Activated T-cell treated with anti-CD3 and anti-CD28 coated beads for 24 hours (primary cell): ENCODE measurements at places on chromosomes 11 and 22.

DNA sequence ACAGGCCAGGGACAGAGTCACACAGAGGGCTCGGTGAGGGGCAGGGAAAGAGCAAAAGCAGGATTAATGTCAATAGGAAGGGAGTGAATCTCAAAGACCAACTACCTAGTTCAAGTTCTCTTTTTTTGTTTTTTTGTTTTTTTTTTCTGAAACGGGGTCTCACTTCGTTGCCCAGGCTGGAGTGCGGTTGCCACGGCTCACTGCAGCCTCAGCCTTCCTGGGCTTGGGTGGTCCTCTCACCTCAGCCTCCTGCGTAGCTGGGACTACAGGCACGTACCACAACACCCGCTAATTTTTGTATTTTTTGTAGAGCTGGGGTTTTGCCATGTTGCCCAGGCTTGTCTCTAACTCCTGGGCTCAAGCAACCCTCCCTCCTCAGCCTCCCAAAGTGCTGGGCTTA lies 9.7 kb upstream of the BCL9L start:
- no peak for DNase-seq

- DNase-seq: no peak
These were observed 106.6 kb downstream of the DYNC2H1 start for GRCh38 chr11:103215812-103216211.

GRCh38 chr11:81135570-81135969 lies 1598.1 kb downstream of the FAM181B start:
- DNase-seq: no peak

DNA sequence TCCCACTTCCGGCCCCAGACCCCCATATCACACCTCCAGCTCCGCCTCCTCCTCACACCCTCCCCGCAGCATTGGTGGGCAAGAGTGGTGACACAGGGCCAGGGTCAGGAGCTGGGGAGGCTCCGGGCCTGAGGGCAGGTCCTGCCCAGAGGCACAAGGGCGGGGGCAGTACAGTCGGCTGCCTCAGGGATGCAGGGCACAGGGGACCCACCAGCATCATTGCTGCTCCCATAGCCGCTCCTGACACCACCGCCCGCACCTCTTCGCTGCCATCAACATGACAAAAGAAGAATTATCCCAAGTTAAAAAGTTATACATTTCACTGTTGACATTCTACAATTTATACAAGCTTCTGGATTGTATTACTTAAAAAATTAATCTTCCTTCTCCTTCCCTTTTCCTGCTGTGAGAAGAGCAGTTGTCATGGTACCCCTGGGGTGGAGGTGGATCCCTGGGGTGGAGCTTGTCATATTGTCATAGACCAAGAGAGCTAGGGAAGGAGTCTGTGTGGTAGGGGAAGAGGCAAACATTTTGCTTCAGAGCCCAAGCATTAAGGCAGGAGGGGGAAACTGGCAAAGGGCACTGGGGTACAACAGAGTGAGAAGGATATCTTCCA lies 4.1 kb downstream of the SBF2 start:
- DNase-seq: no peak

- DNase-seq: no peak
These were observed 130.0 kb upstream of the MTNR1B start for GRCh38 chr11:92839450-92839849.

DNA sequence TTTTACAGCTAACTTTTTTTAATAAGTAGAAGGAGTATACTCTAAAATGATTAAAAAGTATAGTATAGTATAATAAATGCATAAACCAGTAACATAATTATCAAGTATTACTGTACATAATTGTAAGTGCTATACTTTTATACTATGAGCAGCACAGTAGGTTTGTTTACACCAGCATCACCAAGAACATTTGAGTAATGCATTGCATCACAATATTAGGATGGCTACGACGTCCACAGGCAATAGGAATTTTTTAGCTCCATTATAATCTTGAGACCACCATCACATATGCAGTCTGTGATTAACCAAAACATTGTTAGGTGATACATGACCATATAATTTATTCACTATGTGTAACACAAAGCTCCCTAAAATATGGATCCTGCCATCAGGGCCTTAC lies 20.4 kb downstream of the RNF141 start:
- DNase-seq: no peak

GRCh38 chr11:1772270-1773130 lies 8.8 kb upstream of the CTSD start:
- peak; percentile 52 for DNase-seq

- DNase-seq: no peak
These were observed 104.6 kb downstream of the ATG16L2 start for GRCh38 chr11:72918851-72919250.

GRCh38 chr11:64290352-64291261 lies 495 bp upstream of the KCNK4 start:
- no peak for DNase-seq

GRCh38 chr11:2318123-2318522 lies 16.3 kb downstream of the TSPAN32 start:
- no peak for DNase-seq

- DNase-seq: no peak
These were observed 82.5 kb downstream of the ZNF280B start for GRCh38 chr22:22425783-22426624.

DNA sequence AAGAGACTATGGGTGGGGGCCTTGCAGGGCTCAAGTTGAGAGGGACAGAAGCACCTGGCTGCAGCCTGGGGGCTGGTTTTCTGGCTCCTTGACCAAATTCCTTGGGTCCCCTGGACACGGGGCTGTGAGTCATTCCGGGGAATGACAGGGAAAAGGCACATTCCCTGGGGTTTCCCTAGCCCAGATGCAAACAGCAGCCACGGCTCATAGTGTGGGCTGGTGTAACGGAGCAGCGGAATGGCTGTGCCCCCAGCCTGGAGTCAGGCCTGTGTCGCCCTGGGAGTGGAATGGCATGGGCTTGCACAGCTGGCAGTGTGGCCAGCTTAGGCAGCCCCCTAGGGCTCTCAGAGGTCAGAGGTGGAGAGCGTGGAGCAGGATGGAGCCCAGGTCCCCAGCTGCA lies 77.6 kb upstream of the KCNQ1OT1 start:
- DNase-seq: no peak

DNA sequence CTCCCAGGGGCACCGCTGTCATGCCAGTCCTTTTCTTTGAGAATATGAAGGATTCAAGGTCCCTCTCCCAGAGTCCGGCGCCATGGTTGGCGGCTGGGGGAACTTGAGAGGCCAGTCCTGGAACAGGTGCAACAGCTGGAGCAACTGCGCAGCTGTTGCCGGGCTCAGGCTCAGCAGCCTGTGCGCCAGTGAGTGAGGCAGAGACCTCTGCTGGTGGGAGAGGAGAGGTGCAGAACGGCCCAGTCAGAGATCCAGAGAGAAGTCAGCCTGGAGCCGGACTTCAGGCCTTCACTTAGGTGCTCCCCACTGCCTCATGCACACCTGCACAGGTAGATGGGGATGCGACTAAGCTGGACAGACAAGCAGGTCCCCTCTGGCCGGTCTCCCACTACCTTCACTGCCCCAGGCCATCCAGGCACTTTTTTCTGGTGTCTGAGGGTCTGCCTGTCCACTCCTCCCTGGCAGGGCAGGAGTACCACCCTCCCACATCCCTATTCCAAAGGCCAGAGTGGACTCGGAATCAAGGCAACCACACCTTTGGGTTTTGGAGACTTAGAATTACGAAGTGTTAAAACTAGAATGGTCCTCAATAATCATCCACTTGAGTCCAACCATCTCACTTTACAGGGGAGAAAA lies 4.6 kb downstream of the CHRDL2 start:
- peak; percentile 47 for DNase-seq

DNA sequence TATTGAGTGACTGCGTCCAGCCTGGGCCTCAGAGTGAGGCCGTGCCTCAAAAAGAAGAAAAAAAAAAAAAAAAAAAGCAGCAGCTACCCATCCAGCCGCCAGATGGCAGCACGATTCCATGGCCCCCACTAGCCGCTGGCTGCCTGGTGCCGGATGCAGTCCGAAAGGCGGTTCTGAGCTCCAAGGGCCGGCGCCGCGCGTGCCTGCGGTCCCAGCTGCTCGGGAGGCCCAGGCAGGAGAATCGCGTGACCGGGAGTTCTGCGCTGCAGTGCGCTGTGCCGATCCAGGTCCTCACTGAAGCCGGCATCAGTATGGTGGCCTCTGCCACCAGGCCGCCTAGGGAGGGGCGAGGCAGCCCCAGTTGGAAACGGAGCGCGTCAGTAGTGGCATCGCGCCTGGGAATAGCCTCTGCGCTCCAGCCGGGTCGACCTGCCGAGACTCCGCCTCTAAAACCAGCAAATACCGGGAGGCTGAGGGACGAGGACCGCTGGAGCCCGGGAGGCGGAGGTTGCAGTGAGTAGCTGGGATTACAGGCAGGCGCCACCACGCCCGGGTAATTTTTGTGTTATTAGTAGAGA lies 19.3 kb downstream of the SCARF2 start:
- DNase-seq: peak; percentile 51

DNA sequence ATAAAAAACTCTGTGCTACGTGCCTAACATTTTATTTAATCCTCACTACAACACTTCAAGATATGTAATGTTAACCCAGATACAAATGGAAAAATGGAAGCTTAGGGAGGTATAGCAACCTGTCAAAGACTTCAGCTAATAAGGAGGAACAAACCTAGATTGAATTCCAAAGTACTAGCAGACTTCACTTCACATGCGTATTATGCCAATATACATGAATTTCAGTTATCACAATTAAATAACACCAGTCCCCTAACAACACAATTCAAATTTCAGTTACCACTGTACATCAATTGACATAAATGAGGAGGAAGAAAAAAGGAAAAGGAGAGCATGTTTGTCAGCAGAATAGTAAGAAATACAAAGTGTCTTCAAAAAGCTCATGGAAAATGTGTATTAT lies 60.4 kb downstream of the TTC28 start:
- no peak for DNase-seq

- no peak for DNase-seq
These were observed 66.3 kb downstream of the LDLRAD3 start for GRCh38 chr11:36010010-36010740.

GRCh38 chr11:126588630-126589491 lies 233.4 kb downstream of the ST3GAL4 start:
- DNase-seq: no peak

DNA sequence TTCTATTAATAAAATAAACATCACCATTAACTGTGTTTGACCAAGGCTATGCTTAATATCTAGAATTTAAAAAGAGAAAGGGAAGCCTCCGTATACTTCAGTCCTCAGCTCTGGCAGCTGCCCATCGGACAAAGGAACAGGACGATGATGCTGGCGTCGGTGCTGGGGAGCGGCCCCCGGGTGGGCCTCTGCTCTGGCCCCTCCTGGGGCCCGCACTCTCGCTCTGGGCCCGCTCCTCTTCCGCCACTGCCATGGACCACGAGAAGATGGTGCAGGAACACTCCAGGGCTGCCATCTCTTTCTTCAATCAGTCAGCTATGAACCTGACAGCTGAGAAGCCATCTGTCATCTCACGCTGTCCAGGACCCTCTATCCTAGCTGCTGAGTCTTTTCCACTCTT lies 25.3 kb downstream of the PDHX start:
- no peak for DNase-seq

DNA sequence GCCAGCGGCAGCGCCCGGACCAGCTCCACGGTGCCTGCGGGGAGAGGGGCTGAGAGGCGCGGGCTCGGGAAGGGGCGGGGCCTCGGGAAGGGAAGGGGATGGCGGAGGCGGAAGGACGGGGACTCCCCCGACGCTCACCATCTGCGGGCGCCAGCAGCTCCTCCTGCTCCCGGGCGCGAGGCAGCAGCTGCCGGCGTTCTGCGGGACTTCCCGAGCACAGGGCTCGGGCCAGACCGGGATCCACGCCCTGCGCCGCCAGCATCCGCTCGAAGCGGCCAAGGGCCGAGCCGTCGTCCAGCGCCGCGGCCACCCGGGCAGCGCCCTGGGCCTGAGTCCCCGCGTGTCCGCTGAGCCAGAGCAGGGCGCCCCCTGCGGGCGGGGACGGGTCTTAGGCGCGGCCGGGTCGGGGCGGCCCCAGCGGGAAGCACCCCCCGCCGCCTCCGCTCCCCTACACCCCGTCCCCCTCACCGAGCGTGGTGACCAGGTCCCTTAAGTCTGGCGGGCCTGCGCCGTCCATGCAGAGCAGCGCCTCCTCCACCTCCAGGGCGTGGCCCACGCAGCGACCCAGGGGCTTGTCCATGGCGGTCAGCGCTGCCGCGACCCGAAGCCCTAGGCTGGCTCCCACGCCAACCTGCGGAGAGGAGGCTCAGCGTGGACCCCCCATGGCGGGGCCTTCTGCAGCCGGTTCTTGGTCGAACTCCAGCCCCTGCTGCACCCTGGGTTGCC lies 873 bp upstream of the SCO2 start:
- DNase-seq: peak; percentile 80

- DNase-seq: no peak
These were observed 400.4 kb downstream of the NXPE2 start for GRCh38 chr11:115078461-115079438.

GRCh38 chr11:3137486-3138177 lies 27.5 kb downstream of the OSBPL5 start:
- no peak for DNase-seq

GRCh38 chr11:69685348-69685747 lies 10.2 kb upstream of the LTO1 start:
- no peak for DNase-seq

DNA sequence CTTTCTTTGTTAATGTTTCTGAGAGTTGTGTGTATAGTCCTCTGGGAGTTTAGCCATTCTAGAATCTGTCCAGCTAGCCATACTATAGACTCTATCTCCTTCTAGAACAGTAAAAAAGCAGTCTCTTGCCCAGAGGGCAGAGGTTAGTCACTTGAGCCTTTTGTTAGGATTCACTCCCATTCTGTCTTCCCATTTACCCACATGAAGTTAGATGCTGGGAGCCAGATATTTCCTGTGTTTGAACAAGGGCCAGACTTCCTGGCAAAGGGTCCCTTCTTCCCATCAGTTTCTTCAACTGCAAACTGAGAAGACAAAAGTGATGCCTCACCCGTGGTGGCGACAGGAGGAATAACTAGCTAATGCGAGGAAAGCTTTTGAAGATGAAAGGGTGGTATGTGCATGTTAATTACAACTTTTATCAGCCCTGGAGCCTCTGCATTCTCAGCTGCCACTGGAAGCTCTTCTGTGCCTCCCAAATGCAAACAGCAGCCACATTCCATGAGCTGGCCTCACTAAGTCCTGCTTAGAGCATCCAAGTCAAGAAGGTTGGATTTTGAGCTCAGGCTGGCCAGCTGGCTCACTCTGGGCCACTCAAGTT lies 12.8 kb downstream of the CD44 start:
- DNase-seq: no peak

DNA sequence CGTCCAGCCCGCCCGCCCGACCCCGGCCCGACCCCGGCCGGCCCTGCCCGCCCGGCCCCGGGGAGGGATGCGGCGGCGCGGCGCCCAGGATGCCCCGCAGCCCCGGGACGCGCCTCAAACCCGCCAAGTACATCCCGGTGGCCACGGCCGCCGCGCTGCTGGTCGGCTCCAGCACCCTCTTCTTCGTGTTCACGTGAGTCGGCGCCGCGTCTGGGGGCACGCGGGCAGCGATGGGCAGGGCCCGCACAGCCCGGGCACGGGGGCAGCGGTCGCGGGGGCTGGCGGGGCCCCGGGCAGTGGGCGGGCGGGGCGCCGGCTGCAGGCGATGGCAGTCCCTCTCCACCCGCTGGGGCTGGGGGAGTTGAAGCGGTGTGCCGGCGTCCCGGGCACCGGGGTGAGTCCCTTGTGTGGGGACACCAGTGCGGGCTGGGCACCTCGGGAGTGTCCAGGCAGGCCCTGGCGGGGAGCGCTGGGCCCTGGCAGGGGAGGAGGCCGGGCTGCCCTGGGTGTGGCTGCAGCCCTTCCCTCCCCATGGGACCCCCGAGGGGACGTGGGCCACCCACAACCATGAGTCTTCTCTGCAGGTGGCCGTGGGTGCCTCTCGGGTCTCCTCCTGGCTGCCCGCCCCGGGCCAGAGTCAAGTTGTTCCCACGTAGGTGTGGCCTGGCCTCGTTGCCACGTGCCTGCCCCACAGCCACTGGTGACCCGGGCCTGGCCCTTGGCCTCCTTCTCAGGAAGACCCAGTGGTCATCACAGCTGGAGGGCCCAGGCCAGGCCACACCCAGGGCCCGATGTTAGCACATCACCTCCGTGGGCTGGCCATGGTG lies 468 bp downstream of the ZDHHC8 start:
- DNase-seq: no peak
